T-helper 2 cell (primary cell): ENCODE measurements at places on chromosomes 1 and 21.

- DNase-seq: no peak
These were observed 511.4 kb downstream of the AJAP1 start for GRCh38 chr1:5165762-5166161.

DNA sequence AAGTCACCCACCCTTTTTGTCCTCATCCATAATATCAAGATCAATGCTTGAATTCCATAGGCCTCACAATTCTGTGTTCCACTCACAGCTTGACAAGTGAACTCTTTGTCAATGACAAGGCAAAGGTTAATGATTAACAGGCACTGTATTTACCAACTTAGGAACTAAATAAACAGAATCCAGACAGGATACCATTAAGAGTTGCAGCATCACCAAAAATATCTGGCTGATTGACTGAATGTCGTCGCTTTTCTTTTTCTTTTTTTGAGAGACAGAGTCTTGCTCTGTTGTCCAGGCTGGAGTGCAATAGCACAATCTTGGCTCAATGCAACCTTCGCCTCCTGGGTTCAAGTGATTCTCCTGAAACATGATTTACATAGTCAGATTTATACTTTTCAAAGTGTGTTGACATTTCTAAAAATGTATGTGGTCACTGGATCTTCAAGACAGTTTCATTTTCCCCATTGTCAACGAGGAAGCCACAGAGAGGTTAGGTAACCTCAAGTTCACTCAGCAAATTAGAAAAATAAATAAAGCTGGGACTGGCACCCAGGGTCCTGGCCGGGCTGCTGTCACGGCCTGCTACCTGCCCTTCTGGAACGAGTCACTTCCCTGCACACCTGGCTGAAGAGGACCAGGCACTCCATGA is 81.0 kb downstream of the PDE9A start:
- DNase-seq: no peak

GRCh38 chr21:43717967-43718871 is 710 bp upstream of the PDXK start:
- no peak for DNase-seq

- no peak for DNase-seq
These were observed 1.6 kb upstream of the C1orf159 start for GRCh38 chr1:1117469-1117831.

DNA sequence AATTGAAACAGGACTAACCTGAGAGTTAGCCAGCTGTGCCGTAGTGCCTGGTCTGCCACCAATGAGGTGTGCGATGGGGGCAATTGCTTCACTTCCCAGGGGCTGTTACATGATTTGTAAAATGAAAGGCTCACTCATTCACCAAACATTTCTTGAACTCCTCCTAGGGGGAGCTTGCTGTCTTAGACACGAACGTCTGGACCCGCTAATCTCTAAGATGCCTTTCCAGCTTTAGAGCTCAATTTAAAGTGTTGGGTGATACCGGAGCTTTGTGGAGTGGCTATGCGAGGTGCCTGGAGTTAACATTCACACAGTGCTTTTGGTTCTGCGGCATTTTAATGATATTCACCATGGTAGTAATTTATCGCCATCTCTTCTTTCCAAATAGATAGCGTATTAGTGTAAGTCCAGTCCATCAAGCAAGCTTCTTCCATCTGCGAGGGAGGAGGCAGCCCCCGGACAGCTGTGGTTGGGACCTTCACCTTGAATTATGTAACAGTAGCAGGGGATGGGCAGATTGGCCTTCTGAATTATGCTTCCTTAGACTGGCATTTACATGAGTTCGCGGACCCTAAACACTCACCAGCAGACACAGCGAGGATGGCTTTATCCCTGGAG is 179.9 kb downstream of the ADSS2 start:
- DNase-seq: no peak

DNA sequence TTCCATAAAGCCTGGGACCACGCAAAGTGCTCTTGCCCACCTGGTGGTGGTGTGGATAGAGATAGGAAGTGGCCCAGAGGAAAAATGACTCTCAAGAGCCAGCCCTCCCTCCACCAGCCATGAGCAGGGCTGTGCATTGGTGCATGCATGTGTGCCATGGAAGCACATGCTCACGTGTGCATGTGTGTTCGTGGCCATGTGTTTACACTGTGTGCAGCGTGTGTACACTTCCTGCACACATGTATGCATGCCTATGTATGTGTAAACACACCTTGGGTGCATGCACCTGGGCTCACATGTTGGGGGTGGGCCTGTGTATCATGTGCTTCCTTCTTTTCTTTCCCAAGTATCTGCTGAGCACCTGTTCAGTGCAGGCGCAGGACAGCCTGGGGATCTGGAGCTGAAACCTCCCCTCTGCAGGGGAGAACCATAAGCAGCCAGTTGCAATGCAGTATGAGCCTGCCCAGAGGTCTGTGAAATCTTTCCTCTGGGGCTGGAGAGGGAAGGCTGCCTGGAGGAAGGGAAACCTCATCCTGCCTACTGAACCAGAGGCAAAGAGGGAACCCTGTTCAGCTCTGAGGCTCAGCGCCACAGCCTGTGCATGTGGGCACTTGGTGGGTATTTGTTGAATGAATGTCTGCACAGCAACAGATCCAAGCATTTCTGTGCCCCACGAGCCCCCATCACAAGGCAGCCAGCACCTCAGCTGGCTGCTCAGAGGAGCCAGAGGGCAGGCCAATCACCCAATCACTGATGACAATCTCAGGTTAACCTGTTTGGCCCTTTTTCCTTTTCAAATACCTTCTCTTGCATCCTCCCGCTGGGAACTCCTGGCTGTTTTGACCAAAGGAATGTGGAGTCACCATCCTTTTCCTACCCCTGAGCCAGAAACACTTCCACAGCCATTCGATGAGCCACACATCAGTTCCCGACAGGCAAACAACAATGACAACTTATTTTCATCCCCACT is 327.0 kb downstream of the NPHP4 start:
- DNase-seq: no peak

DNA sequence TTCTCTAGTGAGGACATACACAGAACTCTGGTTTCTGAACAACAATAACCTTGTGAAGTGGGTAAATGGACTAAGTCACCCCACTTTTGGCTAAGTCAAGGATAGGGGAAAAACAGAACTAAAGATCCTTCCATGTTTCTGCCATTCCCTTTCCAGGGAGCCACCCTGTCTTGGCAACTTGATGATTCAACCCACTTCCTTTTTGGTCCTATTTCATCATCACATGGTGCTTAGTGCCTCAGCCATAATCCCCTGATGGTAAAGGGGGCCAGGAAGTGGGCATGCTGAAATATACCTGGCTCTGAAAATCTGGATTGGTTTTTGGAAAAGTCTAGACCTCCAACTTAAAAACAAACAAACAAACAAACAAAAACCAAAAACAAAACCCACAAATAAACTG is 206.4 kb upstream of the FOXD3 start:
- no peak for DNase-seq

DNA sequence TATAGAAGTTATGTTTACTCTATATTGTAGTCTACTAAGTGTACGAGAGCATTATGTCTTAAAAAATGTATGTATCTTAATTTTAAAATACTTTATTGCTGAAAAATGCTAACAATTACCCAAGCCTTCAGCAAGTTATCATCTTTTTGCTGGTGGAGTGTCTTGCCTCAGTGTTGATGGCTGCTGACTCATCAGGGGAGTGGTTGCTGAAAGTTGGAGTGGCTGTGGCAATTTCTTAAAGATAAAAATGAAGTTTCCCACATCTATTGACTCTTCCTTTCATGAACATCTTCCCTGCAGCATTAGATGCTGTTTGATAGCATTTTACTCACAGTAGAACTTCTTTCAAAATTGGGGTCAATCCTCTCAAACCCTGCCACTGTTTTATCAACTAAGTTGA is 95.8 kb downstream of the CDC7 start:
- no peak for DNase-seq

GRCh38 chr1:169697755-169698154 is 13.7 kb downstream of the SELL start:
- DNase-seq: no peak

DNA sequence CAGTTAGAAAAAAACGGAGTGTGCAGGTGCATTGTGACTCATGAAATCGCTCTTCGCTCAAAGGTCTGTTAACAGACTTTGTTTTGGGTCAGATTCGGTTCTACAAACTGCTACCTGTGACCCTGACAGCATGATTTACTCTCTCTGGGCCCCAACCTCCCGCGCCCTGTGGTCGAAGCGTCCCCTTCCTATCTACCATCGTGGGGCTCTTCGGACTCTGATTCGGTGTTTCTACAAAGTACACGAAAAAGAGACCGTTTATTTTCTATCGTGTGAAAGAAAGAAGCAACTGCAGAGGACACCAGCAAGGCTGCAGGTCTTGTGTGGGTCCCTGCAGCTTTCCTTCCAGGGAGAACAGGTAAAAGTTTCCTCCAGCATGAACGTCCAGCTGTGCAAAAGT is 29.4 kb upstream of the SLC19A1 start:
- DNase-seq: no peak

- no peak for DNase-seq
These were observed 184.5 kb upstream of the TMEM51 start for GRCh38 chr1:14969006-14969405.

DNA sequence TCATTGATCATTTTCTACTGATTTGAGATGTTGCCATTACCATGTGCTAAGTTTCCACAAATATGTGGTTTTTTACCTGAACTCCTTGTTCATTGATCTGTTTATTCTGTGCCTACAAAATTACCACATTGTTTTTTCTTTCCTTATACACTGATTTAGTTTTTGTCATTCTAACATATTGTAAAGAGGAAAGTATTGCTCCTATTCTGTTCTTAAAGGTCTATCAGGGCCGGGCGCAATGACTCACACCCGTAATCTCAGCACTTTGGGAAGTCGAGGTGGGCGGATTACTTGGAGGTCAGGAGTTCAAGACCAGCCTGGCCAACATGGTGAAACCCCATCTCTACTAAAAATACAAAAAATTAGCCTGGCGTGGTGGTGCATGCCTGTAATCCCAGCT is 75.1 kb downstream of the CAMTA1 start:
- no peak for DNase-seq

DNA sequence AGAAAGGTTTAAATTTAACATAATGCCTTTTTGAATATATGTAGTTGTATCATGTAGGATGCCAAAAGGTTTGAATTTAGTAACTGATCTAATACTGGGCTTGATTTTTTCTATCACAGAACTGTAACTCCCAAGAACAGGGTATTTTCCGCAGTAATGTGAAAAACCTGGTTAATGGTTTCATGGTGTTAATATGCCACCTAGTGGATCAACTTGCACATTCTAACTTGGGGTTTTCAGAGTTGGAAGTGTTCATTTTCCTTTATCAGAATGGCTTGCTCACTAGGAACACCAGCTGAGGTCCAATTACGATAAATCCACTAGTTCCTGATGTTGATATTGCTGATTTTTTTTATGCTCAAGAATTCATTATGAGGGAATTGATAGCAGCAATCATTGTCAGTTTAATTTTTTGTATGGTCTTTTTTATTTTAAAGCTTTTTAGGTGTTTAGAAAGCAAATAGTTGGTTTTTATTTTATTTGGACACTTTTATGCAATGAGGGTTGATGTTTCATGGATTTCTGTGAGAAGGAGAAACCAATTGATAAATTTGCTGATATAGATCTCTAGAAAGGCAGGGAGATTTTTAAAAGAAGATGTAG is 157.2 kb downstream of the PLA2G4A start:
- DNase-seq: no peak

GRCh38 chr1:101291562-101292380 is 55.0 kb downstream of the S1PR1 start:
- peak; percentile 43 for DNase-seq

GRCh38 chr1:101356604-101357443 is 120.0 kb downstream of the S1PR1 start:
- DNase-seq: no peak

GRCh38 chr21:43816611-43817071 is 27.3 kb downstream of the RRP1 start:
- no peak for DNase-seq

DNA sequence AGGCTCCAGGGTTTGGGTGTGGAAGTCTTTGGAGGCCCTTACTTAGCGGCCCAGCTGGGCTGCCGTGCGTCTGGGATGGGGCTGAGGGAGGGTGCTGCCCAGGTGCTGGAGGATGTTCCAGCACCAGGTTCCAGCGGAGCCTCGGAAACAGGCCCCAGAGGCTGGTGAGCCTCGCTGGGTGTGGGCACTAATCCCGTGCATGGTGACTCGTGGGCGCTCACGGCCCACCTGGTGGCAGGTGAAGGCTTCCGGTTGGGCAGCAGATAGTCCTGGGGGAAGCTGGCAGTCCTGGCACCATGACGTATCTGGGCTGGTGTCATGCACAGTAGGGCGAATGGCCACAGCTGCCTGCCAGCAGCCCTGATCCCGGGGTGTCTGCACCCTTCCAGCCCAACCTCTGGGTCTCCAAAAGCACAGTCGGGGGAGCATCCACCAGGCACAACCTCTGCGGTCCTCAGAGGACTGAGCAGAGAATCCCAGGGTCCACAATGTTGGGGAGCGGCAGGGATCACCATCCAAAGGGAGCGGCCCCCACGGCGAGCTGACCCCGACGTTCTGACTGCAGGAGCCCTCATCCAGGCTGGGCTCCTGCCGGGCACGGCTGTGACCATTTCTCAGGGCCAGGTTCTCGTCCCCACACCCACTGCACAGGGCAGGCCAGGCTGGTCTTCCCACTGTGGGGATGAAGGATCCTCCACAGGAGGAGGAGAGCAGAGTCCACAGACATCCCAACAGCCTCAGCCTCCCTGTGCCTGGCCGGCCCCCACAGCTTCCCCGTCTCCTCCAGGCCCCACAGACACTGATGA is 25.3 kb downstream of the FTCD start:
- DNase-seq: no peak

- DNase-seq: no peak
These were observed 7.9 kb downstream of the RABIF start for GRCh38 chr1:202880961-202881460.

GRCh38 chr1:61046434-61046833 is 35.9 kb upstream of the NFIA start:
- DNase-seq: no peak

- peak; percentile 47 for DNase-seq
These were observed at the start of gene LDLRAP1 for GRCh38 chr1:25543425-25544242. Gene LDLRAP1 (plus strand): TSS chr1:25543606. CDS start chr1:25543699, 93 bp downstream.

DNA sequence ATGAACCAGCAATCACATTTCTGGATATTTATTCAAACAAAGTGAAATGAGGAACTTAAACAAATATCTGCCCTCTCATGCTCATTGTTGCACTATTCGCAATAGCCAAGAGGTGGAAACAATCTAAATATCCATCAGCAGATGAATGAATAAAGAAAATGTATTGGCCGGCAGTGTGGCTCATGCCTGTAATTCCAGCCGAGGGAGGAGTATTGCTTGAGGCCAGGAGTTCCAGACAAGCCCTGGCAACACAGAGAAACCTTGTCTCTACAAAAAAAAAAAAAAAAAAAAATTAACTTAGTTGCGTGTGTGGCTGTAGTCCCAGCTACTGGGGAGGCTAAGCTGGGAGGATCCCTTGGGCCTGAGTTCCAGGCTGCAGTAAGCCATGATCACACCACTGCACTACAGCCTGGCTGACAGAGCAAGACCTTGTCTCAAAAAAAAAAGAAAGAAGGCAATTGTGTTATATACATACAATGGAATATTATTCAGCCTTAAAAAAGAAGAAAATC is 191.4 kb downstream of the AKT3 start:
- no peak for DNase-seq

- no peak for DNase-seq
These were observed 49.7 kb downstream of the AHDC1 start for GRCh38 chr1:27554293-27554692.

- DNase-seq: no peak
These were observed 98.7 kb downstream of the WDR4 start for GRCh38 chr21:42780617-42781016.
